ENCODE measurements at places on chromosomes 5 and 9. TPM values are rescaled to one million over a fixed set of nuclear protein-coding genes. Genes with fewer than 3 reads are reported as not detected.

FRMD3 gene
- polyA plus RNA-seq, result 31.3 TPM

GRCh38 chr9:21730899-21731298, 71.5 kb upstream of the MTAP start:
- DNase-seq, result no peak

GRCh38 chr9:119794836-119795235, 425.6 kb upstream of the BRINP1 start:
- DNase-seq, result no peak

DNA sequence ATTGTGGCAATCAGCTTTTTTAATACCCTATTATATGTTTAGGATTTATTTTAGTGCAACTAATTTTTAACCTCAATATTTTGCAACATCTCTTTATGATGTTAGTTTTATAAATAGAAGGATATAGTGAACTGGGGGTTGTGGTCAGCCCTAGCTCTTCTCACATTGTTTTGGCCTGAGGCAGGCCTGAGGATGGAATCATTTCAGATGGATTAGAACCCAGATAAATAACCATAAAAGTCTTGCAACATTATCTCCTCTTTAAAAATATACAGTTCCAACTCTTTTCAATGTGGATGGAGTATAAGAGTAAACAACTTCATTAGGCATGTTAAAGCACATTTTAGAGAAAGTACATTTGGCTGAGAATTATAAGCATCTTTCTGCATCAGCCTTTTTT, 522.7 kb downstream of the NR2F1-AS1 start:
- DNase-seq, result no peak

GRCh38 chr5:88688156-88688983, 194.6 kb downstream of the MEF2C start:
- no peak for DNase-seq

DNA sequence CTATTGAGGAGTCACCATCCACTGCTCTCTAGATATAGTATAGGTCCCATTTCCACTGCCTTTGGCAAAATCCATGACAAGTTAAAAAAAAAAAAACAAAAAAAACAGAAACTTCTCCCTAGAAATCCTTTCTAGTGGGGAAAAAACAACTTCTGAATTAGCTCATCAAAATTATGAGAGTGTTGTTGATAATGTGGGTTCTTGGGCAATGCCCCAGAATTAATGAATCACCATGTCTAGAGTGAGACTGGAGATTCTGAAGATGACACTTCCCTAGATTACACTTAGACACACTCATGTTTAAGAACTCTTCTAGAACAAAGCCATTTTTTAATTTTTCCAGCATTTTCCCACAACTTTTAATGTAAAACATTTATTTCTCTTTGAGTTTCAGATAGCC, 728.0 kb upstream of the C9orf72 start:
- DNase-seq, result no peak

DIRAS2 gene
- polyA plus RNA-seq, result 0.61 TPM

GRCh38 chr9:80188579-80188978, 616.8 kb downstream of the TLE4 start:
- no peak for DNase-seq

DNA sequence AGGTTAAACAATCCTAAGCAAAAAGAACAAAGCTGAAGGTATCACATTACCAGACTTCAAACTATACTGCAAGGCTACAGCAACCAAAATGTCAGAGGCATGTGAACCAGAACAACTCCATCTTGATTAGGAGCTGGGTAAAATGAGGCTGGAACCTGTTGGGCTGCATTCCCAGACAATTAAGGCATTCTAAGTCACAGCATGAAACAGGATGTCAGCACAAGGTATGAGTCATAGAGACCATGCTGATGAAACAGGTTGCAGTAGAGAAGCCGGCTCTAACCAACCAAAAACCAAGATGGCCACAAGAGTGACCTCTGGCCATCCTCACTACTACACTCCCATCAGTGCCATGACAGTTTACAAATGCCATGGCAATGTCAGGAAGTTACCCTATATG, 252.0 kb downstream of the RASEF start:
- no peak for DNase-seq

MAMDC2 gene
- 6.9 TPM for polyA plus RNA-seq

SPATA9 gene
- polyA plus RNA-seq, result 1.4 TPM

DNA sequence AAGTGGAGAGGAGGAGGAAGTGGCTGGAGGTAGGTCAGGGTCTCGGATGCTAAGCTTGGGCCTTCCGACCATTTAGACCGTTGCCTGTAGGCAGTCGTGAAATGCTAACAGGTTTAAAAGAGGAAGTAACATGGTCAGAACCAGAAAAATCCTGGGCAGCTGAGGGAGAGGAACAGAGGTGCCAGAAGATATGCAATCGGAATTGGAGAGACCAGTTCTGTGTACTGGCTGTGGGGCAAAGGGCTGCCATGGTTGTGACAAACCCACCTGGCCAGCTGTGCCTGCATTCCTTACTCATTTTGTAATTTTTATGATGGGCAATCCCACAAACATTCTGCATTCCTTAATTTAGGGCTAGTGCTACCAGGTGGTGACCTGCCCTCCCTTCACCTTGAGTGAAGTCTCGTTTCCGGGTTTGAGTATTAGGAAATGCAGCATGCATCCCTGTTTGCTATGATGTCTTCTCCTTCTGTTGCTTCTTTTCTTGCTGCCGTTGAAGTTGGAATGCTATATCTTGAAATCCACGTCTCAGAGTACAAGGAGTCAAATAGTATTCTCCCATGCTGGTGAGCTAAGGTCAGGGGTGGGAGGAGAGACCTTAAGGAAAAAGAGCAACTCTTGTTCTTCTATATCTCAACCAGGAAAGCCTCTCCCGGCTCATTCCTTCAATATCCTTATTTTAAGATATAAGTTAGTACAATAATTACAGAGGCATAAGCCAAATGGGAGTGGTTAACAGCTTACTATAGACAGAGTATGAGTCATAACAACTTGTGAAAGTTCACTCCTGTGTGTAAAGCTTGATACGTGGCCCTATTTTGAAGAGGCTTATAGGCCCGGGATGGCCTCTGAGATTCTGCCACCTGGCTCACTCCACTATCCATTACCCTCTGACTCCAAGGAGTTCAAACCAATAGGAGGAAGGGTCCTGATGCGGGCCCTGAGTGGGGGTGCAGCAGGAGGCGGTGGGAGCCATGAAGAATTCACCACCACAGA, 37.0 kb downstream of the B4GALT1 start:
- DNase-seq, result no peak

DNA sequence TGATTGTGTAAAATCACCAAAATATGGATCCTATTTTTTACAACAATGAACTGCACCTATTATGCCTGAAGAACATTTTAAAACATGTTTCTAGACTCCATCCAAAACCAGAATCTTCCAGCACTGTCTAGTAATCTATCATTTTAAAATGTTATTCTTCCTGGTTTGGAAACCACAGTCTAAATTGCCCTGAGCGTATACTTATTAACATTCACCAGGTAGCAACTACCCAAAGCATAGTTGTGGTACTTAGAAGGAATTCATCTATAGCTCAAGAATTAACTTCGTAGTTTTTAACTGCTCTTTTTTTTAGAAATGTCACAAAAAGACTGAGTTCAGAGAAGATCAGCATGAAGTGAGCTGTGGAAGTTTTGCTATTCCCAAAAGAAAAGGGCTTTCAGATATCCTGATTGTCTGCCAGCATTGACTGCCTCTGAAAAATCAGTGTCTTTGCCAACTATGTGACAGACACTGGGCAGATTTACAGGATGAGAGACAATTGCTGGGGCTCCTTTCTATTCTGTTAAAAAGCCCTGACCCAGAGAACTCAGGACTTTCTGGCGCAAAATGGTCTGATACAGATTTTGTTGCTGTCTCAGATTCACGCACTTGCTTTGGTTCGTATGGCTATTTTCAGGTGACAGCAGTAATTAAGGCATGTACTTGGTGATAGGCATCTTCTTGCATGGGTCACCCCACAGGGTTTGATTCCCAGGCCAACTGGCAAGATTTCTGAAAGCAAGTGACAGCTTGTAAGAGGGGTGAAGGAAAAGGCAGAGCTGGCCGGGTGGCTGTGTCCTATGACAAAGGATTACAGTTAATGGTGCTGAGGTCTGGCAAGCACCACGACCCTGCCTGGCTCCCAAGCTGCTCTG, 152.5 kb upstream of the RAI14 start:
- no peak for DNase-seq

BRD3OS gene
- polyA plus RNA-seq, result 9.3 TPM

SLC4A9 gene
- 0.19 TPM for polyA plus RNA-seq

DNA sequence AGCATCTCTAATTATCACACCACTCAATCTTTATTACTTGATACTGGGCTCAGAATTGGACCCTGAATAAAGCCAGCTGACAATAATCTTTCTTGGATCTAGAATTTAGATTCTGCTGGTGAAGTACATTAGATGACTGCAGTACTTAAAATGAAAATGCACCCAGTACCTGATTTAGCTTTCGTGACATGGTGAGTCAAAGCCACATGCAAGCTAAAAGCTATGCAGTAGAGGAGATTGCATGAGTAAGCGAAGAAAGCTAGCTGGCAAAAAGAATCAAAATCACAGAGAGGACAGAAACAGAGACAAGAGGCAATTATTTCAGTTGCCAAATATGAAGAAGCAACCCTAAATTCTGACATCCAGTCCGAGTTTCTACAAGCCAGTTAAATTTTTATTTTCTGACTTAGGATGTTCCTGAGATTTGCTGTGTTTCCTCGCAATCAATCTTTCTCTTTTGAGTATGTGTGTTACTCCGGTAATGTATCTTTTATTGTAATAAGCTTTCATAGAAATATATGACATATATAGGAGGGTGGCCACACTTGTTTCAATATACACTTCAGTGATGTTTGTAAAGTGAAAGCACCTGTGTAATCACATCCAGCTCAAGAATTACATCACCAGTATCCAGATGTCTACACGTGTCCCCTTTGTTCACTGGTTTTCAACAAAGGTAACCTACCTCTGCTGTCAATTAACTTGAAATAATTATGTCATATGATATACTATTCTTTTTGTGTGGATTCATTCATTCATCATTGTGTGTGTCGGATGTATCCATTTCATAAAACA, 101.7 kb downstream of the CDH18 start:
- DNase-seq, result no peak

IFNB1 gene
- not detected for polyA plus RNA-seq

Measured in forelimb muscle (tissue), 1 donor.